CD8-positive, alpha-beta memory T cell (primary cell): ENCODE measurements at places on chromosomes 2 and 18. TPM values are rescaled to one million over a fixed set of nuclear protein-coding genes. Genes with fewer than 3 reads are reported as not detected.

Gene RAB17
- not detected for total RNA-seq

- DNase-seq, result no peak
Observed at GRCh38 chr2:150589681-150590080, 102.2 kb upstream of the RND3 start.

DNA sequence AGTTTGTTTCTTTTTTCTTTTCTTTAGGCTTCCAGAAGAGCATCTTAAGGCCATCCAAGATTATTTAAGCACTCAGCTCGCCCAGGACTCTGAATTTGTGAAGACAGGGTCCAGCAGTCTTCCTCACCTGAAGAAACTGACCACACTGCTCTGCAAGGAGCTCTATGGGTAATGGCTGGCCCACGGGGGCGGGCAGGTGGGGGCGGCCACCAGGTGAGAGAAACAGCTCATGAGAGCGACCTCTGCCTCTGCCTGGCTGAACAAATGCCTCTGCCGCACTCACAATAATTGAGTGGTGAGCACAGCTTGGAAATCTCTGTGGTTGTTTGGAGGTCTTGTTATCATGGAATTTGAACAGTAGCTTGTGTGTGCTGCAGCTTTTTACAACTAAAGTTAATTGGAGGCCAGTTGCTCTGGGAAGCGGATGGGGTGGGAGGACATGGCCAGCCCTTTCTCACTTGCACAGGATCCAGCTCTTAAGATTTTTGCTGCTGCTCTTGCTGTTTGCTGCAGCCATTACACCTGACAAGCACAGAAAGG is 70.4 kb downstream of the INPP5D start:
- DNase-seq, result no peak

DNA sequence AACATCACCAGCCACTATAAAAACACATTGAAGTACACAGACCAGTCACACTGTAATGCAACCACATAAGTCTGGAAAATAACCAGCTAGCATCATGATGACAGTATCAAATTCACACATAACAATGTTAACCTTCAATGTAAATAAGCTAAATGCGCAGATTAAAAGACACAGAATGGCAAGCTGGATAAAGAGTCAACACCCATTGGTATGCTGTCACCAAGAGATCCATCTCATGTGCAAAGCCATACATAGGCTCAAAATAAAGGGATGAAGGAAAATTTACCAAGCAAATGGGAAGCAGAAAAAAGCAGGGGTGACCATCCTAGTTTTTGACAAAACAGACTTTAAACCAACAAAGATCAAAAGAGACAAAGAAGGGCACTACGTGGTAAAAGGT is 110.8 kb downstream of the NR4A2 start:
- no peak for DNase-seq

Gene FBXO48
- total RNA-seq, result 1.6 TPM

- no peak for DNase-seq
Observed at GRCh38 chr2:120520929-120521912, 175.3 kb downstream of the INHBB start.

Gene TAF4B
- 18.7 TPM for total RNA-seq
